ENCODE measurements at places on chromosomes 3 and 15.

DNA sequence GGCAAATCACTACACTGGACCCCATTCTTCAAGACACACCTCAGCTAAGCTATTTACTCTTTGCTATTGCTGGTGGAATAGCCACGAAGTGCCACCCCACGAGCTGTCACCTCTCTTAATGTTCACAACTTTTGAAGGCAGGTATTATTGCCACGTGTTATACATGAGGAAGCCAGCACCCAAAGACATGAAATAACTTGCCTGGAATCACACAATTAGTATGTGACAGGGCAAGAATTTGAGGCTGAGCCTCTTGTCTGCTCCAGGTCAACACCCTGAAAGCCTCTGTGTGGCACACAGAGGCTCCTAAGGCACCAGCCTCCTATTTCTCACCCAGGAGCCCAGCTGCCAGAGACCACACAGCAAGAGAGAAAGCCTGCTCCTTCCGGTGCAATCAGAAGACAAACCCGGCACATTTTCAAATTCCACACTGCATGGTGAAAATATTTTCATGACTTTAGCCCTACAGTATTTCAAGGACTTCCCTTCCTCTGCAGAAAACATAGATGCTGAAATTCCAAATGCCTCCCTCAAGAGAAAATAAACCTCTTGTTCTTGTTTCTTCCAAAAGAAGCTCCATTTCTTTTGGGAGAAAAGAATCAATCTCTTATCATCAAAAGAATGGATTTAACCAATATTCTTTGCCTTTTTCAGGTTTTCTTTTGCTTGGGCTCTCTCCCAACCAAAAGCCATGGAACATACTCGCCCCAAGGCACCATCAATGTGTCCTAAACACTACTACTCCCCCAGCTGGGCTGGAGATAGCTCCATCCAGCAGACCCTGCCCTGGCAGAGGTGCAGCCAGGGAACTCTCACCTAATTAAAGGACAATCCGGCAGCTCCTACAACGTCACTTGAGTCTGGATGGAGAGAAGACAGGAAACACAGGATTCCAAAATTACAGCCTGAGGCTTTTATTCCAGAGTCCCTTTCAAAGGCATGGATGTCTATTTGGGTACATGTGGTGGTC is 84.7 kb upstream of the THBS1 start:
- no peak for DNase-seq

- no peak for DNase-seq
These were observed 33.4 kb downstream of the PRKCD start for GRCh38 chr3:53194210-53195065.

GRCh38 chr3:11375333-11376088 is 103.3 kb downstream of the ATG7 start:
- DNase-seq: no peak

- no peak for DNase-seq
These were observed 280.6 kb downstream of the LPP start for GRCh38 chr3:188434594-188434993.

GRCh38 chr3:53818221-53819162 is 27.7 kb downstream of the CHDH start:
- no peak for DNase-seq

- DNase-seq: no peak
These were observed 17.5 kb downstream of the ABI3BP start for GRCh38 chr3:100975714-100976113.

DNA sequence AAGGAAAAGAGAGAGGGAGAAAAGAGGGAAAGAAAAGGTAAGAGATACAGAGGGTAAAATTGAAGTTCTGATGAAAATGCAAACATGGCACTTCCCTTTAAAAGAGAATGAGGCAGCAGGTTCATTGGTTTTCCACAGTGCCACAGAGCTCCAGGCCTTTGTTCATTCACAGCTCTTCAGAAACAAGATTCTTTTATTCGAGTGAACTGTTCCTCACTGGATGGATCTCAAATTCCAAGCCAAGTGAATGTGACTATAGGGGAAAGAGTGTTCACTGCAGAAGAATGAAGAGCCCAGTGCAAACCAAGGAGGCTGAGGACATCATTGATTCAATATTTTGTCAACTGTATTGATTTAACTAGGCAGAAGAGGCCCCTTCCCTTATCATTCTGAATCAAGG is 280.3 kb upstream of the PROK2 start:
- DNase-seq: no peak

DNA sequence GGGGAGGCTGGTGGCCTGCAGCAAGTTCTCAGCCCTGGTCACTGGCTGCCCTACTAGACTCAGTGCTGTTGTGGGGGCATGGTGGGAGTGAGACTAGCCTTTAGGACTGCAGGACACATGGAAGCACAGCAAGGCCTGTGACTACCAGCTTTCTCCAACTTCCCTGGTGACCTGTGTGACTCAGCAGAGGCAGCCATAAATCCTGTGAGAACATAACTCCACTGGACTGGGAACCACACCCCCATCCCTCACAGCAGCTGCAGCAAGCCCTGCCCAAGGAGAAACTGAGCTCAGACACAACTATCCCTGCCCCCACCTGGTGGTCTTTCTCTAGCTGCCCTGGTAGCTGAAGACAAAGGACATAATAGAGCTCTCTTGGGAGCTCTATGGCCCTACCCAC is 111.3 kb downstream of the DCLK3 start:
- DNase-seq: no peak

- DNase-seq: no peak
These were observed 156.6 kb downstream of the NR1D2 start for GRCh38 chr3:24101676-24102168.

- no peak for DNase-seq
These were observed 52.9 kb upstream of the SLCO2A1 start for GRCh38 chr3:134082582-134082981.

- no peak for DNase-seq
These were observed 213.5 kb upstream of the CDIN1 start for GRCh38 chr15:36365963-36366362.

GRCh38 chr3:112471596-112472325 is 27.5 kb downstream of the BTLA start:
- no peak for DNase-seq

GRCh38 chr3:133570937-133571320 is 2.6 kb upstream of the CDV3 start:
- no peak for DNase-seq

DNA sequence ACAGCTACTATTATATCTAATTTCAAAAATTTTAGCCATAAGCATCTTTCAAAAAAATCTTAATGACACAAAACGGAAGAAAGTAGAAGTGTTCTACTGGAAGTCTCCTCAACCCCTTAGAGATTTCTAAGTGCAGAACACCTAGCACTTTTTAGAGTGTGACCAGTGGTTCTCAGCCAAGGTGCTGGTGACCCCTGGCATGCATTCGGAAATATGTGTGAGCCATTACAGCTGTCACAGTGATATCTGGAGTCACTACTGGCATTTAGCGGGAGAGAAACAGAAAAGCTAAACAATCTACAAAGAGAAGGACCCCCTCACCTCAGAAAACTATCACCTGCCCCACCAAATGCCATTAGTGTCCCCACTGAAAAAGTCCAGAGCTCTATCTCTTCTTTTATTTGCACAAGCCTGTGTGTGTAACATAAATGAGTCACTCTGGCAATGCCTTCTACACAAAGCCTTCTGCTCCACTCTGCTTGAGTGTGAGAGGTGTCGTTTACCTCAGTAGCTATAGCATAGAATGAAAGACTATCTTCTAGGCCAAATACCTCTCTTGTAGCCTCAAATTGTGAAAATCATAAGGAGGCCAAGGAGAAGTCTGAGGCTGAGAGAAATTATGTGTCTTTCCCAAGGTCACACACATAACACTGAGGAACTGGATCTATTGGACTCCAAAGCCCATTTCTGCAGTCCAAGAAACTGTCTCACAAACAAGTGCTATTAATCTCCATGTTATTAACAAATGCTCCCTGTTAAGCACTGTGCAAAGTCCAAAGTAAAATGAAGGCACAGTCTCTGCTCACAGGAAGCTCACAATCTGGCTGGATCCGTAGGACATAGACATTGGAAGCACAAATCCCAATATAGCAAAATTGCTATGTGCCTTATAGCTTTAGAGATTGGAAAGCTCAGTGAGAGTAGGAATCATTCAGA is 28.5 kb upstream of the KCNMB2 start:
- no peak for DNase-seq

- DNase-seq: no peak
These were observed 751.8 kb upstream of the CBLB start for GRCh38 chr3:106620646-106621045.

DNA sequence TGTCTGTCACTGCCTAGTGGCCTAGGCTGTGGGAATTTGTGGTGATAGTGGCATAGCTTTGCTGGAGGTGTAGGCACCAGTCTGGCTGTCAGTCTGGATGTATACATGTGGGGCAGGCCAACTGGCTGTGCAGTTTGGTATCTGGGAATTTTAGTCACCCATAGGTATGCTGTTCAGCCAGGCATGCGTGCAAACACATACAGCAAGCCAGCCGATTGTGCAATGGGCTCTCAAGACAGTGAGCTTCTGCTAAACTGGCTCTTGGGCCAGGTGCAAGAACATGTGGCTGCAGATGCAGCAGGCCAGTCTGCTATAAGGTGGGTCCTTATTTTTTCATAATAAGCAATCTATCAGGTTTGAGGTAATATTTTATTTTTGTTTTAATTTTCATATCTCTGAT is 87.1 kb upstream of the PLSCR5 start:
- DNase-seq: no peak
